ENCODE measurements at places on chromosomes 5 and 9. TPM values are rescaled to one million over a fixed set of nuclear protein-coding genes. Genes with fewer than 3 reads are reported as not detected.

The PRRT1B gene
- not detected for total RNA-seq

DNA sequence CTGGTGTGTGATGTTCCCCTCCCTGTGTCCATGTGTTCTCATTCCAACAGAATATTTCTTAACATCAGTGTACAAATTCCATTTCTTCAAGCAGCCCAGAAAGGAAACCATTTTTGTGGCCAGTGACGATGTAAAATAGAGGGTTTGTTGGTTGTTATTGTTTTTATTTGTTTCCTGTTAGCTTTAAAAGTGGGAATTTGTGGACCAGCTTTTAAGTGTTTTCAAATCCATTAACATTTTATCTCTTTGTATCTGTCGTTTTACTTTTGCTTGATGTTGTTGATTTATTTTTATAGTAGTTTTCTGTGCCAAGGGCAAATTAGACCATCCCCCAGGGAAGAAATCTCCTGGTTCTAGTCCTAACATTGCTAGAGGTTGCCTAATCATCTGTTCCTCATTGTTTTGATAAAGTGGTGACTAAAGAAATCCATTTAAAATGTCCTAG is 100.0 kb downstream of the GDNF start:
- no peak for DNase-seq

The ARL14EPL gene
- total RNA-seq: not detected

The LCN1 gene
- not detected for total RNA-seq

DNA sequence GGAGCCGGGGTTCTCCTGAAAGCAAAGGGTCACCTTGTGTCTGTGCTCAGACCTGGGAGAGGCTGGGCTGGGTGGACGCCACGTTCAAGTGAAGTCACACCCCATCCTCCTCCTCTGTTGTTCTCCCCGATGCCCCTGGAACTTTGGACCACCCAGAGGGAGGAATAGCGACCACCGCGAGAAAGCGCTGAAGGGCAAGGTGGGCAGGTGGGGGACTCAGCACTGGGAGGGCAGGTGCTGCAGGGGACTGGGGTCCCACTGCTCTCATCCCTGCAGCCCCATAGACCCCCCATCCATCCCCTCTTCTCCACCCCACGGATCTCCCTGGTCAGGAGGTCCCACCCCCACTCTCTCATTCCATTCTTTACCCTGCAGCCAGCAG is 48.8 kb upstream of the COL5A1 start:
- no peaks in the 10 kb centered on the region for H3K36me3 ChIP-seq
- H3K27me3 ChIP-seq: no peaks in the 10 kb centered on the region
- H3K4me3 ChIP-seq: no peak overlapping the region
- H3K4me1 ChIP-seq: no peaks in the 10 kb centered on the region

GRCh38 chr9:88418715-88419540 is 30.7 kb downstream of the SPIN1 start:
- H3K27me3 ChIP-seq: no peaks in the 10 kb centered on the region
- no peaks in the 10 kb centered on the region for H3K4me1 ChIP-seq
- no peak overlapping the region for H3K27ac ChIP-seq
- no peak for DNase-seq

- H3K36me3 ChIP-seq: no peaks in the 10 kb centered on the region
- H3K27ac ChIP-seq: no peak overlapping the region
- no peak overlapping the region for H3K4me3 ChIP-seq
- no peaks in the 10 kb centered on the region for H3K4me1 ChIP-seq
Measured at GRCh38 chr5:132546108-132546507, 2.8 kb upstream of the IL5 start.

The MARCHF11 gene
- total RNA-seq: not detected

GRCh38 chr9:86262492-86262891 is 3.0 kb upstream of the C9orf153 start:
- H3K27me3 ChIP-seq: no peaks in the 10 kb centered on the region
- H3K27ac ChIP-seq: no peak overlapping the region
- H3K4me3 ChIP-seq: no peak overlapping the region
- H3K36me3 ChIP-seq: peaks cover 14% of the 10 kb centered on the region
- H3K4me1 ChIP-seq: no peaks in the 10 kb centered on the region
- DNase-seq: no peak

The SPEF2 gene
- 14.2 TPM for total RNA-seq
